ENCODE measurements at places on chromosomes 16 and 17.
A peak's percentile ranks its signal among the peaks of the same experiment; 100 is the strongest.

DNA sequence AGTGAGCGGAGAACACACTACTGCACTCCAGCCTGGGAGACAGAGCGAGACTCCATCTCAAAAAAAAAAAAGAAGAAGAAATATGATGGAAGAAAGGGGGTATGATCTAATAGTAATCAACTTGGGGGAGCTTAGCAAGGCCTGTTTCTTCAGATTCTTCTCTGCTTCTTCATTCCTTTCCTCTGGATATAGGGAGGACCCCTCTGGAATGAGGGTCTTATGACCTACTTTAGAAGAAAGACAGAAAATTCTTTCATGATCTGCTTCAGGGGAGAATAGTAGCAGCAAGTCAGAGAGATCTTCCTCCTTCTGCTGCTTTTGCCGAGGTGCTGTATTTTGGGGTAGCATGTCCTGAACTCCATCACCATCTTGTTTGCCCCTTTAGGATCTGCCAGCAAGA lies 44.9 kb upstream of the ETV4 start:
- peak; percentile 67 for DNase-seq

DNA sequence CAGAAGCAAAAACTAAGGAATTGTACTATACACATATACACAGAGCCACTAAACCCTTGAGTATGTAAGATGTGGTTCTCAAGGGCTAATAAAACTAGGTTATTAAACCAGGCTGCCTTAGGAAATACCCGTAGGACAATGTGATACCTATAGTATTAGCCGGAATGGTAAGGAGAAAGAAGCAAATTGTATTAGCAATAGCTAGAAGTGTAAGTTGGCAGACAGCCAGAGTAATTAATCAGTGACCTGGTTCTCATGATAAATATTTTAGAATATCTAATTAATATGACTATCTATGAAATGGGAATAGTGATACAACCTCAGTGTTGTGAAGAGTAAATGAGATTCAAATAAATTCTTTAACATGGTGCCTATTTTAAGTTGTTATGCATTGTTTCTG lies 18.6 kb downstream of the GDPD1 start:
- DNase-seq: no peak

DNA sequence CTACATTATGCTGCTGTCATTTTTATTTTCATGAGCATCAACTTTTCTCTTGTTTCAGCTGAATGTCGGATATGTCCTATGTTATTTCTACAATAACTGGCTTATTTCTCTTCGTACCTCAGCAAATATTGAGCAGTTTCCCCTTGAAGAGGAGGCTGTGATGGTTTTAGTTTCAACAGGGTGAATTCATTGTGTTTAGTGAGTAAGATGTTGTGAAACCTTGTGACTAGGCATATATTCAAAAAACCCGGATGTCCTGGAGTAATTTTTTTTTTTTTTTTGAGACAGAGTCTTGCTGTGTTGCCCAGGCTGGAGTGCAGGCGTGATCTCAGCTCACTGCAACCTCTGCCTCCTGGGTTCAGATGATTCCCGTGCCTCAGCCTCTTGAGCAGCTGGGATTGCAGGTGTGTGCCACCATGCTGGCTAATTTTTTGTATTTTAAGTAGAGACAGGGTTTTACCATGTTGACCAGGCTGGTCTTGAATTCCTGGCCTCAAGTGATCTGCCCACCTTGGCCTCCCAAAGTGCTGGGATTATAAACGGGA lies 11.1 kb downstream of the CPD start:
- peak; percentile 33 for DNase-seq

GRCh38 chr16:81212830-81213465 lies 25.5 kb upstream of the BCO1 start:
- peak; percentile 90 for DNase-seq

GRCh38 chr16:54073356-54073755 lies 213.2 kb downstream of the IRX3 start:
- no peak for DNase-seq

GRCh38 chr16:70701596-70701995 lies 15.7 kb upstream of the MTSS2 start:
- no peak for DNase-seq

DNA sequence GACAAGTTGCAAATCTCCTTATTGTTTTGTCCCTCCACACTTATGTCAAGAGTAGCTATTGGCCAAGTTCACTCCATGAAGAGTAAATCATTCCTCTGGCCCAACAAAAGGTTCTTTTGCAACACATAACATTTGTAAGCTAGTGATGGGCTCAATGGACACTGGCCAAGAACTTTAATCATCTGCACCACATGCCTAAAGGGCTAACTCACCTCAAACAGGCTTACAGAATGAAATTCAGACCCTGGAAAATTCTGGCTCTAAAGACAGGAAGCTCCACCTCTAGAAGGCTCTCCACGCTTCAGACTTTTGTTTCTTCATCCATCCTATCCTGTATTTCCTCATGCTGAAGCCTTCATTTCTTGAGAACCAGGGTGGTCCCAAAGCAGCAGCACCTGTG lies 10.9 kb upstream of the ANKFN1 start:
- DNase-seq: peak; percentile 91

GRCh38 chr17:2983255-2983654 lies 80.2 kb downstream of the OR1D5 start:
- DNase-seq: no peak

DNA sequence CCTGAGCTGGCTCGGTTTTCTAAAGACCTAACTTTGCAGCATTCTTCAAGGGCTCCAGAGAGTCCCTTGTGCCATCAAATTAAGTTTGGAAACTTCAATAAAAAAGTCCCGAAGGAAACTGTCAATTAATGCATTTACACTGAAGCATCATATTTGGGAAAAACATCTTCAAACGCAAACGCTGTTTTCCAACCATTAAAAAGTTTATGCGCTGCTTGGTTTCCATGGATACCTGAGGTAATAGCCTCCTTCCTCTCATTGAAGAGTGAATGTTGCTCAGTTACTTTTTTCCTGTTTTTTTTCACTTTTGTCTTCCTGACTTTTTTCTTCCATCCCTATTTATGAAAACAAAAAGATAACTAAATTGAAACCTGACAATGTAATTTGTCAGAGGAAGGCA lies 399.1 kb downstream of the MAF start:
- DNase-seq: no peak

GRCh38 chr17:5947701-5948180 lies 122.4 kb upstream of the WSCD1 start:
- no peak for DNase-seq

DNA sequence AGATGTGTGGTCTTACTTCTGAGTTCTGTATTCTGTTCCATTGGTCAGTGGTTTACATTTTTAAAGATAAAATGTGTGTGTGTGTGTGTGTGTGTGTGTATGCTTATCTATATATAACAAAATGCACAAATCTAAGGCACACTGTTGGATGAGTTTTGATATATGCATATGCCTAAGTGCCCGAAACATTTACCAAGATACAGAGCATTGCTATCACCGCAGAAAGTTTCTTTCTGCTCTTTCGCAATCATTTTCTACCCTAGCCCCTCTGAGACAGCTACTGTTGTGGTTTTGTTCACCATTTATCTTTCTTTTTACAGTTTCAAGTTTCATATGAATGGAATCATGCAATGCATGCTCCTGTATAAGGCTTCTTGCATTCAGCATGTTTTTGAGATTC lies 97.0 kb downstream of the MRTFB start:
- peak; percentile 97 for DNase-seq

DNA sequence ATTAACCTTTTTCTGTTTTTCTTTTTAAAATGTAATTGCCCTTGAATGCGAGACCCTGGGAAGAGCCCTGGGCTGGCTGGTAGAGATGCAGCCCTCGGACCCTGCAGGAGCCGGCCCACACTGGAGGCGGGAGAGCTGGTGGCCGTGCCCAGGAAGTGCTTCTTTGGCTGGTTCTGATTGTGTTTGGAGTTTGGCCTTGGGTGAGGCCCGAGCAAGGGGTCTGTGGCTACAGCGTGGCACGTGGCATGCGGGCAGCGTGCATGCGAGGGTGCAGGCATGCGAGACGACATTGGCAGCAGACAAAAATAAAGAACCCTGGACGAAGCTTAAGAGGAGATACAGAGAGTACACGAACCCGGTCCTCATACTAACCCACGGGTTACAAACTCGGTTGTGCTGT lies 49.7 kb downstream of the PRMT7 start:
- no peak for DNase-seq

GRCh38 chr17:42760652-42761581 lies at the start of gene RAMP2:
TSS of gene RAMP2 (plus strand) at chr17:42761227. CDS start at chr17:42761262, 35 bp downstream.
- DNase-seq: no peak

GRCh38 chr16:85986931-85987749 lies 88.2 kb downstream of the IRF8 start:
- no peak for DNase-seq

- DNase-seq: no peak
These were observed 20.1 kb upstream of the GCSH start for GRCh38 chr16:81116285-81116684.

- DNase-seq: no peak
These were observed 145.3 kb upstream of the PLCG2 start for GRCh38 chr16:81633680-81634379.

- DNase-seq: no peak
These were observed 26.0 kb downstream of the PKD1L3 start for GRCh38 chr16:71974068-71974818.

DNA sequence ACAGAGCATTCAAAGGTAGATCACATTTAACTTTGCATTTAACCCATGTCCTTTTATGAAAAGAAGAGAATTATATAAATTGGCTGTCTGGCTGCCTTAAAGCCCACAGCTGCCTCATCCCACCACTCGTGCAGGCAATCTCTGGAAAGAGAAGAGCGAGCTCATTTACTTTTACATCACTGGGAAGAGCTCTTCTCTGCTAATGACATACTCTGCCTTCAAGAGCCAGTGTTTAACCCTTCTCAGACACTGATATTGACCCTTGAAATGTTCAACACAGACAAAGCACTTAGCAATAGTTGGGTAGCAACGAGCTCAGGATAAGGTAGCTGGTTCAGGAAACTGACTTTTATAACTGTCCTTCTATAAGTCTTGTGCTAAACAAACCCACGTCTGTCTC lies 6.8 kb downstream of the KRT38 start:
- no peak for DNase-seq

DNA sequence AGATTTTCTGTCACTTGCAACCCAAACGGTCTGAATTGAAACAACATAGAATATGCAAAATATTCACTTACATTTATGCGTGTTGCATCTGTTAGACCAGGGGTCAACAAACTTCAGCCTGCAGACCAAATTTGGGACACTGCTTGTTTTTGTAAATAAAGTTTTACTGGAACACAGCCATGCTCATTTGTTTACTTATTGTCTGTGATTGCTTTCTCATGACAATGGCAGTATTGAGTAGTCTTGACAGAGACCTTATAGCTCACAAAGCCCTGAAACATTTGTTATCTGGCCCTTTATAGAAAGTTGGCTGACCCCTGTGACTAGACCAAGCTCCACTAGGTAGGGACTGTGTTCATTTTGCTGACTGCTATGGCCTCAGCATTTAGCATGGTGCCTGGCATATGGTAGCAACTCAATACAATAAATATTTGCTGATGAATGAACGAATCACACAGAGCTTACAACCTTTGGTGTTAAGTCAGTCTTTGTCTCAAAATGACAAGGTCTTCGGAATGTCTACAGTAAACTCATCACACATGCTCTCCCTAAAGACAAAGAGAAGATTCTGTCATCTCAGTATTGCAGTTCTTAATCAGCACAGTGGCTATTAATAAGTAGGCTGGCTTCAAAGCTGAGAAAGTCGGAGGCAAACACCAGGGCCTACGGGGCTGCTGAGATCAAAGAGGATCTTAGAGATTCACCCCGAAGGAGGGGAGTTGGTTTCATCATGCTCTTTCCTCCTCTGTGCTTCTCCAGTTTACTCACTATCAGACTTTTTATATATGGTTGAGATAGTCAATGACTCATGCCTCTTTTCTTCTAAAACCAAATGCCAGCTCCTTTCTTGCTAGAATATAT lies 95.2 kb upstream of the AXIN2 start:
- peak; percentile 84 for DNase-seq

Measured in amniotic epithelial cell (primary cell).